Effector memory CD4-positive, alpha-beta T cell (primary cell): ENCODE measurements at places on chromosomes 7 and 10.

DNA sequence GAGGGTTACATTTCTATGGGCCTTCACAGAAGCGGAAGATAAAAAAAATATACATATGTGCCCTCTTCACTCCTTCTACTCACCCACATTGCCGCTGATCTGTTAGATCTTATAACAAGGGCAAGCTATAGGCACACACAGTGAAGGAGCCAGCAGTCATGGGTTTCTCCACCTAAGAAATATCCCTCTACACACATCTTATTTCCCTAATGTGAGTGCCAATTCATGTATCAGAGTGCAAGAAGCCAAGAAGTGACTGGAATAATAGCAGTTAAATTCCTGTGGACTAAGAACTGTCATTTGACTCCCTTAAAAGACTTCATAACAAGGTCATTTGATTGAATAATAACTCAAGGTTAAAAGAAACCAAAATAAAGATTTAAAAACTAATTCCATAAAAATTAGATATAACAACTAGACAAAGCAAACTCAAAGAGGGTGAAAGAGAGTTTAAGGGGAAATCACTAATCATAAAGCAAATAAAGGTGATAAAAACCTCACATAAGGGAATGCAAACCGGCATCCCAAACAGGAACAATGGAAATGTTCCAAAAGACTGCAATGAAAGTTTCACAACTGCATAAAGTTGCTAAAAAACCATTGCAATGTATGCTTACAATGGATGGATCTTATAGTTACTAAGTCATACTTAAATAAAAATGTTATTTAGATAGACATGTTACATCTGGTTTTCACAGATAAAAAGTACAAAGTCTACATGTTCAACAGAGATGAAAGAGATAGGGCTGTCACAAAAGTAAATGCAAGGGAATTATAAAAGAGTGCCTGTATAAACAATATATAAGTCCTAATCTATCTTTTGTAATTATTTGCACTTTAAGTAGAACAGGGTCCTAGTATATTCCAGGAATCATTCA lies 42.8 kb downstream of the ARHGAP21 start:
- H3K27ac ChIP-seq: no peak overlapping the region
- H3K4me1 ChIP-seq: no peaks in the 10 kb centered on the region
- no peaks in the 10 kb centered on the region for H3K27me3 ChIP-seq
- no peaks in the 10 kb centered on the region for H3K36me3 ChIP-seq

DNA sequence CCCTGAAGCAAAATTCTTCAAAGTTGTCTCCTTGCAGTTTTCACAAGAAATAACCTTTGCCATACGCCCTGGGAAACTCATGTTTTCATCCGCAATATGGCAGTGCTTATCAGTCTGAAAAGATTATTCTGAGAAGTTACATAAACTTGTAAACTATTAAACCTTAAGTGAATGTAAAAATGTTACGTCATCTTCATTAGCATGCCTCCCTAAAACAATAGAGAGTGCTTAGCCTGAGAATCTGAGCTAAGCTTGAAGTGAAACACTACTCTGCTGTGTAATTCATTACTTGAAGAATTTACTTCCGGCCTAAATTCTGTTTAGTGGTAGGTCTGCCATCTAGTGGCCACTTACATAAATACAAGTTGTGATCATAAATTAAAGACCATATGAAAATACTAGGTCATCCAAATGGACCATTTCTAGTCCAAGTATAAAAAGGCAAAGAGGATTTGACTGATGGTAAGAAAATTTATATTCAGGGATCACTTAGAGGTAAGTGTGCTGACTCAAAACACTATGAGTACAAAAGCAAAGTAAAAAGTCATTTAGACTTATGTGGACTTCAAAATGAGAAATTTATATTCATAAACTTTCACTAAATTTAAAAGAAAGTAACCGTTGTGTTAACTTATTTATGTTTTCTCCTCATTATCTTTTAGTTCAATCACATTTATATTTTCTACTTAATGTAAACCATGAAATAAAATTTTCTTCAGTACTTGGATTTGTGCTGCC lies 745.1 kb upstream of the LRRTM3 start:
- H3K36me3 ChIP-seq: no peaks in the 10 kb centered on the region
- no peaks in the 10 kb centered on the region for H3K4me1 ChIP-seq
- H3K27ac ChIP-seq: no peak overlapping the region
- no peak overlapping the region for H3K4me3 ChIP-seq

DNA sequence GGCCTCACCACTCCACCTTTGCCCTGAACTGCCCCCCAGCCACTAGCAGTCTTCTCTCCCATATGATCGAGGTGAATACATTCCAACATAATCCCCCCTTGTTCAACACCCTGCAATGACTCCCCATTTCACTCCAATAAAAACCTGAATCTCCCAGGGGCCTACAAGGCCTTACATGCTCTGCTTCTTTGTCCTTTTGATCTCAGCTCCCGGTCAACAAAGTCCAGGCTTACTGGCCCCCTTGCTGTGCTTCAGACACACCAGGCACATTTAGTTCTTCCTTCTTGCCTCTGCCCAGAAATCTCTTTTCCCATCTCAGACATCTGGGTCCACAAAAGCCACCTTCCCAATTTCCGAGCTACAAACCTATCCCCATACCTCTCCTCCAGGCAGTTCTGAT lies 14.0 kb downstream of the MET start:
- no peaks in the 10 kb centered on the region for H3K4me1 ChIP-seq
- no peaks in the 10 kb centered on the region for H3K36me3 ChIP-seq
- H3K4me3 ChIP-seq: no peak overlapping the region
- H3K27me3 ChIP-seq: no peaks in the 10 kb centered on the region
- H3K27ac ChIP-seq: no peak overlapping the region

GRCh38 chr10:105800641-105801040 lies 1159.6 kb downstream of the SORCS3 start:
- no peaks in the 10 kb centered on the region for H3K27me3 ChIP-seq
- H3K36me3 ChIP-seq: no peaks in the 10 kb centered on the region
- no peak overlapping the region for H3K4me3 ChIP-seq
- no peaks in the 10 kb centered on the region for H3K4me1 ChIP-seq
- H3K27ac ChIP-seq: no peak overlapping the region

GRCh38 chr10:42707234-42707633 lies 68.9 kb upstream of the ZNF33B start:
- H3K27ac ChIP-seq: no peak overlapping the region
- DNase-seq: no peak
- H3K27me3 ChIP-seq: no peaks in the 10 kb centered on the region
- H3K4me1 ChIP-seq: no peaks in the 10 kb centered on the region

GRCh38 chr7:133859871-133860450 lies 267.2 kb upstream of the LRGUK start:
- H3K4me1 ChIP-seq: no peaks in the 10 kb centered on the region
- no peak overlapping the region for H3K27ac ChIP-seq
- no peak overlapping the region for H3K4me3 ChIP-seq
- DNase-seq: no peak
- H3K27me3 ChIP-seq: no peaks in the 10 kb centered on the region
- no peaks in the 10 kb centered on the region for H3K36me3 ChIP-seq

DNA sequence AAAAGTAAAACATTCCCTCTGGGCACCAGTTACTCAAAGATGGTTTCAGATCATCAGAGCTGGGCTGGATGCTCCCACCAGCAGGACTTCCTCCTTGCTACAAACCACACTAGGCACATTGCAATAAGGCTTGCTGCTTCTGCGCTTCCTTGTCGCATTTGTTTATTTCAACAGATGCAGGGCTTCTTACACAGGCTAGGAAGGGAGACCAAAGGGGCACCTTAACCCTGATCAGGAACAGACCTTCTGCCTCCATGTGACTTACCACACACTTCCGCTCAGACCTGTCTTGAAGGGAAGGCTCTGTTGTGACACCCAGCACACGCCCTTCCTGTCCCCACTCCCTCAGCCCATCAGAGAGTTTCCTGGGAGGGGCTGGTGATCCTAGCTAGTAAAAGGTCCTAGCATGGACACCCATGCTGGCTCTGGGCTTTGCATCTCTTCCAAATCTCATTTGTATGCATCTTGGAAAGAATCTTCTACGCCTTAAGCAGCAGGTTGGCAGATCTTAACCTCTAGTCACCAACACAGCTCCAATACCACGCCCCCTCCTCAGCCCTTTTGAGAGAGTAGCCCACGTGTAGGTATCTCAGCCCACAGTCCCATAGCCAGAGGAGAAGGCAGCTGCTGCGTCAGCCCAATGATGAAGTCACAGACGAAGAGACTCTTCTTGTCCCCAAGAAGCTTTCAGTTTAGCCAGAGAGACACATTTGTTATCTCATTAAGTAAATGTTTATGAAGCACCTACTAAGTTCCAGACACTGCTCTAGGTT lies 47.1 kb upstream of the SVIL start:
- H3K4me3 ChIP-seq: no peak overlapping the region
- no peaks in the 10 kb centered on the region for H3K27me3 ChIP-seq
- DNase-seq: peak; percentile 64
- peaks cover 57% of the 10 kb centered on the region for H3K4me1 ChIP-seq
- H3K27ac ChIP-seq: peak overlapping the region; percentile 52
- H3K36me3 ChIP-seq: no peaks in the 10 kb centered on the region

DNA sequence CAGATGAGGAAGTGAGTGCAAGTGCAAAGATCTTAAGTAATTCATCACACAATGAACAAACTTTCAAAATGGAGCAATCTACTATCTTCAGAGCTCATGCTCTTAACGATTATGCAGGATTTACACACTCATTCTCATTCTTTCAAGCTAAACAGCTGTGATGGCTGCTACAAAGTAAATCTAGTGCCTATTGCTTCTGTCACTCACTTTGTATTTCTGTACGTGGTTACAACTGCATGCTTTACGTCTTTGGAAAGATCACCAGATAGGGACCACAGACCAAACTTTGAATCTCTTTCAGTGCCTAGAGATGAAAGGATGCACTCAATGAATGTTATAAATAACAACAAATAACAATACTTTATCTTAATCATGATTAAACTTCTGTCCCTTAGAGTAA lies 194.6 kb downstream of the MAGI2 start:
- no peaks in the 10 kb centered on the region for H3K36me3 ChIP-seq
- no peak for DNase-seq
- no peak overlapping the region for H3K27ac ChIP-seq
- no peak overlapping the region for H3K4me3 ChIP-seq
- no peaks in the 10 kb centered on the region for H3K4me1 ChIP-seq
- H3K27me3 ChIP-seq: no peaks in the 10 kb centered on the region

DNA sequence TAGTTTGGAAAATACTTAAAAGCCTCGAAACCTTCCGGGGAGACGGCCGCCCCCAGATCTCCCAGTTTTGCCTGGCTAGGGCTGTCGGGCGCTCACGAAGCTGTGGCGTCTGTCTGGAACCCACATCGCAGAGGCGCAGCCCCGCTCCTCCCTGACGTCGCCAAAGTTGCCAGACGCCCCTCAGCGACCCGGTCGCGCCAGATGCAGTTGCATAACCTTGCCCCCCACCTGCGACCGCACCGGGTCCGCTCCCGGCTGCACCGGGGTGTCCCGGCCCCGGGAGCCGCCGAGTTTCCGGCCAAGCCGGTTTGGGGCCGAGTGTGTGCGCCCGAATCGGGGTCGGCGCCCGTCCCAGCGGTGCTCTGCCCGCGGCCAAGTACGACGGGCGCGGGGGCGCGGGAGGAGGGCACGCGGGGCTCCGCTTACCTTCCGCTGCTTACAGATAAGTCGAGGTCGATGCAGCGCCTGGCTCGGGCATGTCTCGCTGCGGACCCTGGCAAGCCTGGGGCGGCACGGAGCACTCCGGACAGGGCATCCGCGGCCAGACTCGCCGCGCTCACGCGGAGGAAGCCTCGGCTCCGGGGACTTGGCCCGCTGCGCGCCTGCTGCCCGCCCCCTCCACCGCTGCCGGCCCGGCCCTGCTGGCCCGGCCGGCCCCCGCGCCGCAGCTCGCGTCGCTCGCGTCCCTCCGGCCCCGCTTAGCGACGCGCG lies 665 bp downstream of the INSYN2A start:
- H3K27me3 ChIP-seq: peaks cover 10% of the 10 kb centered on the region
- H3K4me3 ChIP-seq: no peak overlapping the region
- no peaks in the 10 kb centered on the region for H3K36me3 ChIP-seq
- DNase-seq: no peak
- H3K27ac ChIP-seq: no peak overlapping the region
- no peaks in the 10 kb centered on the region for H3K4me1 ChIP-seq

DNA sequence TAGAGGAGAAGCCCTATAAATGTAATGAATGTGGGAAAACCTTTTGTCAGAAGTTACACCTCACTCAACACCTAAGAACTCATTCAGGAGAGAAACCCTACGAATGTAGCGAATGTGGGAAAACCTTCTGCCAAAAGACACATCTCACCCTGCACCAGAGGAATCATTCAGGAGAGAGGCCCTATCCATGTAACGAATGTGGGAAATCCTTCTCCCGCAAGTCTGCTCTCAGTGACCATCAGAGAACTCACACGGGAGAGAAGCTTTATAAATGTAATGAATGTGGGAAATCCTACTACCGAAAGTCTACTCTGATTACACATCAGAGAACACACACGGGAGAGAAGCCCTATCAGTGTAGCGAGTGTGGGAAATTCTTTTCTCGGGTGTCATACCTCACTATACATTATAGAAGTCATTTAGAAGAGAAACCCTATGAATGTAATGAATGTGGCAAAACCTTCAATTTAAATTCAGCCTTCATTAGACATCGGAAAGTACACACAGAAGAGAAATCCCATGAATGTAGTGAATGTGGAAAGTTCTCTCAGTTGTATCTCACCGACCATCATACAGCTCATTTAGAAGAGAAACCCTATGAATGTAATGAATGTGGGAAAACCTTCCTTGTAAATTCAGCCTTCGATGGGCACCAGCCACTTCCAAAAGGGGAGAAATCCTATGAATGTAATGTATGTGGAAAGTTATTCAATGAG lies 18.9 kb downstream of the RBAK start:
- no peak overlapping the region for H3K4me3 ChIP-seq
- no peaks in the 10 kb centered on the region for H3K4me1 ChIP-seq
- no peak for DNase-seq
- H3K27ac ChIP-seq: no peak overlapping the region
- peaks cover 49% of the 10 kb centered on the region for H3K36me3 ChIP-seq

DNA sequence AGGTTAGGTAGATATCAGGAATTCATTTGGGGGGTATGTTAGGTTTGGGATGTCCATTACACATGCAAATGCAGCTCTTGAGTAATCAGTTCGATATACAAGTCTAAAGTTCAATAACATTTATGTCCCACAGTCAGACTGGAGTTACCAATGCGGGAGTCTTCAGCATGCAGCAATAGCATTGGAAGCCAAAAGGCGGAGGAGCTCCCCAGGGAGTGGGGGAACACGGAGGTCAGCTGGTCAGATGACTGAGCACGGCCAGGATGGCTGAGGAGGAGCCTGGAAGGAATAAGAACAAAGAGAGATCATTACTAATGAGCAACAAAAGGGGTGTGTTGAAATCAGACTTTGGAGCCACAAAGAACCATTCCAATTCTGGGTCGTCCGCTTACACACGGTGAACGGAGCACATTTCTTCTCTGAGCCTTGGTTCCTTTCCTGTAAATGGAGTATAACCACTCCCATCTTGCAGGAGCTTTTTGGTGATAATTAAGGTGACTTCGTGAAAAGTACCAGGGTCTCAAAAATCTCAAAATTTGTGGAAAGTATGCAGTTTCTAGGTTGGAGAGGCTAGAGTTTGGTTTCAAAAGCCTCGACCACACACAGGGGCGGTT lies 478 bp upstream of the ZNF22 start:
- H3K4me3 ChIP-seq: peak overlapping the region; percentile 54
- no peaks in the 10 kb centered on the region for H3K27me3 ChIP-seq
- peaks cover 3% of the 10 kb centered on the region for H3K4me1 ChIP-seq

- no peak for DNase-seq
- H3K4me3 ChIP-seq: no peak overlapping the region
- no peaks in the 10 kb centered on the region for H3K36me3 ChIP-seq
- H3K27me3 ChIP-seq: no peaks in the 10 kb centered on the region
- no peaks in the 10 kb centered on the region for H3K4me1 ChIP-seq
- no peak overlapping the region for H3K27ac ChIP-seq
Measured at GRCh38 chr7:16035392-16035791, 348.9 kb upstream of the MEOX2 start.
